ENCODE measurements at places on chromosomes 16 and 17.

DNA sequence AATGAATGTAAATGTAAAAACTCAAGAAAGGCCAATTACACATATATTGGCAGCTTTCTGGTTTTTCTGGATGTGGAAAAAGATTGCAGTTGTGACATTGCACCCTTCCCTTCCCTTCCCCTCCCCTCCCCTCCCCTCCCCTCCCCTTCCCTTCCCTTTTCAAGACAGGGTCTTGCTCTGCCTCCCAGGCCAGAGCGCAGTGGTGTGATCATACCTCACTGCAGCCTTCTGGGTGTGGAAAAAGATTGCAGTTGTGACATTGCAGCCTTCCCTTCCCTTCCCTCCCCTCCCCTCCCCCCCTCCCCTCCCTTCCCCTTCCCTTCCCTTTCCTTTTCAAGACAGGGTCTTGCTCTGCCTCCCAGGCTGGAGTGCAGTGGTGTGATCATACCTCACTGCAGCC lies 41.7 kb downstream of the PIK3R5 start:
- no peak for DNase-seq

DNA sequence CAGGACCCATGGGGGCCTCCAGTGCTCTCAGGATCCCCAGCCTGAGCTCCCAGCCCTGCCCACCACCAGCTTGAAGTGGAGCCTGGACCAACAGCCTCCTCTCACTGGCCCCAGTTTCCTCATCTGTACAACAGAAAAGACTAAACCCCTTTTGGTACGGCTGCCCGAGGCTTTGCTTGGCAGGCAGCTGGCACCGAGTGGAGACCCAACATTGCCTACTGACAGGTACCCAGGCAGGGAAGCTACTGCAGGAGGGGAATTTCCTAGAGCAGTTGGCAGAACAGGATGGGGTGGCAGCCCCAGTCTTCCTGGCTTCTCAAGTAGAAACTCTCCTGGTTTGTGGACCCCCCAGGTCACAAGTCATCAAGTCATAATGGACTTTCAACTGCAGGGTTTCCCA lies 14.2 kb downstream of the SREBF1 start:
- no peak for DNase-seq

DNA sequence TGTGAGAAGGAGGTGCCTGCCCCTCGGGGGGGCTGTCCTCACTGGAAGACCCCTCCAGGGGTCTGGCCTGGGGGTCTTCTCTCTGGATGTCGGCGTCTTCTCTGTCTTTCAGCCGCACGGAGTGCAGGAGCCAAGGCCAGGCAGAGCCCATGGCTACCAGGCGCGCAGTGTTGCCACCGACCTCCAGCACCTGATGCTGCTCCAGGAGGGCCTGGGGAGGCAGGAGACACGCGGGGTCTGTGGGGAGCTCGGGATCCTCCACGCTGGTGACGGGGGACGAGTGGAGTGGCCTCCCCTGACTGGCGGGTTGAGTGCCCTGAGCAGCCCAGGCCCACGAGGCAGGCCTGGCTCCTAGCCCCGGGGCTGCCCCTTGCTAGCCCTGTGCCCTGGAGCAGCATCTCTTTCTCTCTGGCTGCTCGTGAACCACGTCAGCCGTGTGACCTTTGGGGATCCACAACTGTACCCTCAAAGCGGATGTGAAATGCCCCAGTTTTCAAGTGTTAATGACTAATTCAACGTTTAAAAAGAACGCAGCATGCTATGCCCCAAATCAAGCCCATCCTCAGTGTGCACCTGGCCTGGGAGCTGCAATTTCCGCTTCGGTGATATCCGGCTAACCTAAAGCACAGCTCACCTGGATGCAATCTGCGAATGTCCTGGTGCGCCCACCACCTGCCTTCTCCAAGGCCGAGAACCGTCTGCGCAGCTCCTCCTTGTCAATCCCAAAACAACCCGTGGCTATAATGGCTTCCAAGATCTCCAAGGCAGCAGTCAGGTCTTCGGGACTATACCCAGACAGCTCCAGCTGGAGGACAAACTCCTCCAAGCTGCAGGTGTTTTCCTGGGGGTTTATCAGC lies 62.9 kb downstream of the IL21R start:
- no peak for DNase-seq

- DNase-seq = peak; percentile 25
These were observed 946 bp upstream of the TMEM256 start for GRCh38 chr17:7404737-7405349.

DNA sequence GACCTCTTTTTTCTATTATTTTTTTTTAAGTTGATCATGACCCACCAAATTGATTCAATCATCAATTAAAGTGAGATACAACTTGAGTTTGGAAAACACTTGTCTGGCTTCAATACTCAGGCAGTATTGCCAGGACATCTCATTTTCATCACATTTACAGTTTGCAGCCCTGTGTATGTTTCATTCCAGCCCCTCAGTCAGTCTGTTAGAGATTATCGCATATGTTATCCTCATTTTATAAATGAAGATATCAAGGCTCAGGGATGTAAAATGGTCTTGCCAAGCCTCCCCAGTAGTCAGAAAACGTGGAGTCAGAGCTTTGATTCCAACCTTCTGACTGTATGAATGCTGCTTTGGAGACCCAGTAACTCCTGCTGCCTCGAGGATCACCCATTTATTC lies 87.3 kb upstream of the CACNG3 start:
- DNase-seq = no peak

- no peak for DNase-seq
These were observed 28.0 kb downstream of the IL21R start for GRCh38 chr16:27429981-27430441.

GRCh38 chr17:66673668-66674276 lies 161.1 kb upstream of the CACNG5 start:
- peak; percentile 70 for DNase-seq

DNA sequence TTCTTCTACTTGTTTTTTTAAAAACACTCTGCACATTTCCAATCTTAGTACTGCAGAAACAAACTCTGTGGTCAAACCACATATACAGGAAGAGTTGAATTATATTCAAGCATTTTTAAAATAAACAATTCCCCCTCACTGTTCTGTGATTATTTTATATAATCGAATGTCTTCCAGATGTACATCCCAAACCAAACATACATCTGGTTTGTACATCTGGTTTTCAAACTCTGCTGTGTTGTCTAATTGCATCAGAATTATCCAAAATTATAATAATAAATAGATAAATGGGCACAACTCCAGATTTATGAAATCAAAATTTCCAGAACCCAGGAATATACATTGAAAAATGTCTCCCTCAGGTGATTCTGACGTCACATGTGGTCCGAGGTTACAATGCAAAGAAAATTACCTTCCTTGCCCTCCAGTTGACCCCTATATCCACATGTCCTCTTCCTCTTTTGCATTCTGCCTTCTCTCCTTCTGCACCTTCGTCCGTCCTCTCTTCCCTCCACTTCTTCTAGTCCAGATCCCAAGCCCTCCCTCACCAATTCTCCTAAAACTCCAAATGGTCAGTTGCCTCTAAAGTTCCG lies 13.3 kb upstream of the CCDC144A start:
- peak; percentile 34 for DNase-seq

- DNase-seq = peak; percentile 43
These were observed 6.3 kb downstream of the VWA3A start for GRCh38 chr16:22098405-22099255.

- no peak for DNase-seq
These were observed 12.5 kb downstream of the GSE1 start for GRCh38 chr16:85625485-85626117.

DNA sequence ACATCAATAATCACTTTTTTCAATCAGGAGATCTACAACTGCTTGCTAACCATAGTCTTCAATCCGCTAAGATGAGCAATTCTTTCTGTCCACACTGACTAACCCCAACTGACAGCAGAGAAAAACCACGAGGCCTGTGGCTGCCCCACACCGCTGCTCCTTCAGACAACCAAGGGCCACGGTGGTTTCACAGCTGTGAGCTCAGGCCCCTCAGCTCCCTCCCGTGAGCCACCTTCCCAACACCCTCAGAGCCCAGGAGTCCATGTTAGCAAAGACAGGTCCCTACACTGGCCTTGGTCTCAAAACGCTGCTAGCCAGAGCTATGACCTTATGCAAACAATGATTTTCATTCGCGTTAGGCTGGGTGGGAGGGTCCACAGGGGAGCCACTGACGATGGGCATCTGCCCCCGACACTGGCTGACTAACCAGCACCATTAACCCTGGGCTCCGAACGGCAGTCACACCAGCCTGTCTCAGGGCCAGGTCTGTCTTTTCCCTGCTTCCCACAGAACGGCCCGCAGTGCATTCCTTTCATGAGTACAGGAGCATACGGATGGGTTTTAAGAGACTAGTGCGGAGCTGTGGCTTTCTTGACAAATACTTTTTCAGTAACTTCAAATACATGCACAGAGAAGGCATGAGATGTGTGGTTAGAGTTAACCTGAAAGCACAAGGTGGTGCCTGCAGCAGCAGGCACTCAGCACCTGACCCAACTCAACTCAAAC lies 67.3 kb downstream of the ANKRD11 start:
- no peak for DNase-seq

GRCh38 chr16:69179328-69180010 lies 7.5 kb upstream of the SNTB2 start:
- peak; percentile 96 for DNase-seq

GRCh38 chr16:30437511-30438046 lies 7.7 kb upstream of the DCTPP1 start:
- no peak for DNase-seq

DNA sequence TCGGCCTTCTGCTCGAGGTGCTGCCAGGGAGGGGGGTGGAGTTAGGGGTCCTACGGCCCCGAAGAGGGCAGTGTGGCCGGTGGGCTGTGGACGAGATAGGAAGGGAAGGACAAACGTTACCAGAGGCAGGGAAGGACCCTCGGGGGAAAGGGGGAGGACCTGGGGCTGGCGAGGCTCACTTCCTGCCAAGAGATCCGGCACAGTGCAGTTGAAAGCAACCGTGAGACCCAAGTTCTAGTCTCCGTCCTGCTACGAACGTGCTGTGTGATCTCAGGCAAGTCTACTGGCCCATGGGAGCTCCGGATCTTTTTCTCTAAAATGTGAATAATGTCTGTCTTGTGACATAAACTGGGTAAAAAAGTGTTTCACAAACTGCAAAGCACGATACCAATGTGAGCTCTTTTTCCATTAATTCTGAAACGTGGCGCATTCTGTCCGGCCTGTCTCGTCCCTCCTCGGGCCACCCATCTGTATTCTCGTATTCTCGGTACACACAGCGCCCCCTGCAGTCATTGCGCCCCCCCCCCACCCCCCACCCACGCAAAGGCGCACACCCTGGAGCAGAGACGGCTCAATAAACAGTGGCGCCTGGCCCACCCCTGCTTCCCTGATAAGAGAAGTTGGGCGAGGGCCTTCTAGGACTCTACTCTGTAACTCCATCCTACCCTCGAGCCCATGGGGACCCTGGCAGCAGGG lies 8.8 kb downstream of the CYGB start:
- DNase-seq = peak; percentile 30

All from fibroblast of gingiva (primary cell).